ENCODE measurements at places on chromosomes 12 and 14. TPM values are rescaled to one million over a fixed set of nuclear protein-coding genes. Genes with fewer than 3 reads are reported as not detected.

Gene TOMM20L
- total RNA-seq: not detected

Gene CEP83
- total RNA-seq: 8.4 TPM

Gene RNASE2
- total RNA-seq: not detected

Gene CHGA
- total RNA-seq: not detected

Gene SPIC
- not detected for total RNA-seq

Gene PAPLN
- total RNA-seq: 5.5 TPM

Gene ANKRD9
- 49.9 TPM for total RNA-seq

Gene RERG
- not detected for total RNA-seq

Measured in tracheal epithelial cell (primary cell).